ENCODE measurements at places on chromosomes 5 and 9.

GRCh38 chr5:131019601-131020315, 145.3 kb downstream of the HINT1 start:
- no peak for DNase-seq

DNA sequence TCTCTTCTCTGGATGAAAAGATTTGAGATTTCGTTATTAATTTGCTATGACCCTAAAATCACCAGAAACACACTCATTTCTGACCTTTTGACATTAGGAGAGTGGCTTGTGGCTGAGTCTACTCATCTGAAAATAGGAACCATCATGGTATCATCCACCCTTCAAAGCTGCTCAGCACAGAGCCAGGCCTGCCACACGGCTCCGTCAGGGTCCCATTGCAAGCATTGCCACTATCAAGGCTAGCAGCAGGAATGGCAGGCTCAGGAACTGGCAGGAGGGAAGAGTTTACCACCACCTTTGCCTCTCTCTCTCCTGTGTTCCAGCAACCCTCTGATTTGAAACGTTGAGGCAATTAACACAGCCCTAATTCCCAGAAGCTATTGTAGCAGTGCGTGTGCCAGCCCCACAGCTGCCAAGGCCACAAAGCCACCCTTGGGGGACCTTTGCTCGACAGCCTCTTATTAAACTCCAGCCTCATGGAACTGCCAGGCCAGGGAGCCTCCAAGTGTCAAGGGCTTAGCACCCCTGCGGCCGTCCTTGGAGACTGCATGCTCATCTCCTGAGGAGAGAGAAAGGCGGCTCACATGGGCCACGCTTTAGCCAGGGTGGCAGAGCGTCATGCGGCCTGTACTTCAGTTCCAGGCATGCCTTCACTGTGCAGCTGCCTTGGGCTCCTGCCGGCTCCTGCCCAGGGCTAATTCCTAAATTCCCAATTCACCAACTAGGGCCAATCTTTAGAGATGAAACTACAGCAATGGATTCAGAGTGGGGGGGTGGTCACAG, 145.9 kb downstream of the ROR2 start:
- DNase-seq: no peak

GRCh38 chr5:172906436-172906835, 52.8 kb upstream of the RPL26L1 start:
- DNase-seq: no peak

- DNase-seq: no peak
Measured at GRCh38 chr5:56827049-56827448, 11.7 kb downstream of the MAP3K1 start.

DNA sequence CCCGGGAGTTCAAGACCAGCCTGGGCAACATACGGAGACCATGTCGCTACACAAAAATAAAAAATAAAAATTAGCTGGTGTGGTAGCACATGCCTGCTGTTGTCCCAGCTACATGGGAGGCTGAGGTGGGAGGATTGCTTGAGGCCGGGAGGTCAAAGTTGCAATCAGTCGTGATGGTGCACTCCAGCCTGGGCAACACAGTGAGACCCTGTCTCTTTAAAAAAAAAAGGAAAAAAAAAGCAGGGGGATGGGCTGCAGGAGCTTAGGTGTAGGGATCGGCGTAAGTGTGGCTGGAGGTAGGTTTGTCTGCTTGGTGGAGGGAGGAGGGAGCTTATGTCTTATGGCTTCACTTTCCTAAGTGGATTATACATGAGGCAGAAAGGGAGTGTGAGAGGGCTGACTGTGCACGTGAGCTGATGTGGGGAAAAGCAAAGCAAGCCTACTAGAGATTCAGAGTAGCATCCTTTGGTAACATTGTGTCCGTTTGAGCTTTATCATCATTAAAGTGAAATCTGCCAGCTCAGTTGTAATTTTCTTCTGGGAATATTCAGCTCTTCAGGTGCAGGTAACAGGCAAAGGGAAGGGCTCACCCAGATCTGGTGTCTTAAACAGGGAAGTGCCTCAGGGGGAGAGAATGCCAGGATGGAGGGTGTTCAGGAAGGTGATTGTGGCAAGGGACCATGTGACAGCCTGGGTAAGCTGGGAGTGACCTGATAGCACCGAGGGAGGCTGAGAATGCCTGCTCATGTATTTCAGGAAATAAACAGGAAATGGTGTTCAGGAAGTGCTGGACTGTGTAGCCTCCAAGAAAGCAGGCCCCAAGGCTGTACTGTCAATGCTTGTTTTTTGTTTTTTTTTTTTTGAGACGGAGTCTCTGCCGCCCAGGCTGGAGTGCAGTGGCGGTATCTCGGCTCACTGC, 17.6 kb upstream of the SETX start:
- DNase-seq: no peak

DNA sequence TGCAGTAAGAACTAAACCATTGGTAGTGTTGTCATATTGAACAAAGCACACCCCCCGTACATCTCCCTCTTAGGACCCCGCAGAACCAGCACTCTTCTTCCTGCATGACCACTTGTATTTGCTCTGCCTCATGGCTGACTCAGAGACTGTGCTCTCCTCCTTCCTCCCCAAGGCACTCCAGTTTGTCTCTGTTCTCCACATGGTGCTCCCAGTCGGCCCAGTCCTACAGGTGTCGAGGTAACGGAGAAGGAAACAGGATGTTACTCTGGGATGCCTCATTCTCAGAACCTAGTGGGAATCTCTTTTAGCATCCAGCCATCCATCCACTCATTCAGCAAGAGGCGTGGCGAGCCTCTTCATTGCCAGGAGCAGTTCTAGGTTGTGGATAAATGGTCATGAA, 97.0 kb upstream of the NIPAL4 start:
- DNase-seq: no peak

- no peak for DNase-seq
Measured at GRCh38 chr5:137733922-137734321, 2.0 kb downstream of the KLHL3 start.

DNA sequence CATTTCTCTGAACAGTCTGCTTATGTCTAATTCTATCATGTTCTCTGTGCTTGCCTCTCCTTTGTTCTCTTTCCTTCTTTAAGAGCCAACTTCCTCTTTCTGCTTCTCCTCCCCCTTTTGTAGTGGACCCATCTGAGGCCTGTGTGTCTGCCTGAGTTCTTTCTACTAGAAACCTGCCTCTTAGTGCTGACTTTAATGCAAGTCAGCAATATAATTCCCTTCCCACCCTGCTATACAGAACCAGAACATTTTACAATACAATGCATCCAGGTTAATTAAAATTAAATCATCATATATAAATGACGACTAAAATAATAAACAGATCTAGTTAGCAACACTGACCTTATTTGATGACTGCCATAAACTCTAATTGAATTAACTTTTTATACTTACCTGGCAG, 82.6 kb upstream of the GAS1 start:
- no peak for DNase-seq

DNA sequence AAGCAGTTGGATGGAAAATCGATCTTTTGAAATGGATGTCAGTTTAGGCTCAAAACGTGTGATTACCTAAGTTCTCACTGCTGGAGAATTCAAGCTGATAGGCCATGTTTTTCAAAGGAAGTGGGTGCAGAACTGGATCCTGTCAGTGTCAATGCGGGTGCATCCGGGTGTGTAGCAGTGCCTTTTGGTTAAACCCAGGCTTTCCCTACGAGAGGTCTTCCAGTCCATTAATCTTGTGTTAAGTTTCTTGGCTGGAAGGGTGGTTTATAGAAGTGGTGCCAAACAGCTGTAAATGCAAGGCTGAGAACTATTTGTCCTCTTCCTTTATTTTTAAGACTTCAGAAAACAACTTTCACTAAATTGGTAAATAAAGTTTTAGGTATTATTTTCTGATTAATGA, 71.9 kb downstream of the DAPK1 start:
- no peak for DNase-seq

DNA sequence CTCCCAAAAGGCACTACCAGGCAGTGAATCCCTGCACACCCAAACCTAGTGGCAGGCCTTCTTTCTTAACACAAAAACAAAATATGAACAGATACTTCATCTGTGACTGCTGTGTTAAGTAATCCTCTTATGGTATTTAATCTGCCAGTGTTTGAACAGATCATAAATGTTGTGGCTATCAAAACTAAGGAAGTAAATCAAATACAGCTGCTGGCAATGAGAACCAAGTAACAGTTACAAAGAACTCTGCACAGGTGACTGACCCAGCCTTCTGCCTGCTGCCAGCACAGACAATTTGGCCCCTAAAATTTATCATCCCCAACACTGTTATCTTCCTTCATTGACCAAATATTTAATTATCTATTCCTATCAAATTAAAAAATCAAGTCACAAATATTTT, 78.0 kb downstream of the GNAQ start:
- DNase-seq: no peak

GRCh38 chr9:69499407-69499806, 172.8 kb downstream of the APBA1 start:
- no peak for DNase-seq

DNA sequence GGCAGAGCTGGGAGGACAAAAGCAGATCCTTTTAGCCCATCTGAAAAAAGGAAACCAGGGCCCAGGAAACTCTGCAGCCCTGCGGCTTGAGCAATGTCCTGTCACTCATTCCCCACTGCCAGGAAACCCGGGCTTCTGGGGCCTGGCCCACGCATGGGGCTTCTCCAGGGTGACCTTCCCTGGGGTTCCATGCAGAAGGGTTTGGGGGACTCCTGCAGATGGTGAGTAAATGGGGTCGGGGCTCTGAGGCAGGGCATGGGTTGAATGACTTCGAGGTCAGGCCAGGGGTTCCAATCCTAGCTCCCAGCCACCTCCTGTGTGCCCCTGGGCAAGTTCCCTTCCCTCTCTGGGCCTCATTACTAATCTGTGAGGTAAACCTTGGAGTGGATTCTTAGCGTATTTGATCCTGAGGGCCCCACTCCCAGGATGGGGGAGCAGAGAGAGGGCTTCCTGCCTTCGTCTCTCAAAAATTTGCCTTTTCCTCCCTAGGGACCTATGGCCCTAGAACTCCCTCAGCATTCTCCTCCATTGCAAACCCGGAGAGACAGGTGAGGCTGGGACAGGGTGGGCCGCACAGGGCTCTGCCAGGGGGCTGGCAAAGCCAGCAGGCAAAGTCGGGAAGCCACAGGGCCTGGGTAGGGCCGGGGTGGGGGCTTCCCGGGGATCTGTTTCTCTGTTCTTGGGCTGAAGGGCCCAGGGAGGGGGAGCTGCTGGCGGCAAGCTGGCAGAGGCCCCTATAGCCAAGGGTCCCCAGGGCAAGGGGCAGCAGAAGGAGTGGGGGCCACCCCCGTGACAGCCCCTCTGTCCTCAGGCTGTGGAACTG, 25.8 kb downstream of the ADGRD2 start:
- DNase-seq: no peak

GRCh38 chr9:121987314-121987713, 105.8 kb downstream of the TTLL11 start:
- DNase-seq: no peak

Measured in T follicular helper cell (primary cell).